ENCODE measurements at places on chromosomes 3 and 15.

GRCh38 chr3:155995525-155996370 is 124.6 kb upstream of the KCNAB1 start:
- no peak for DNase-seq

GRCh38 chr3:177263615-177264368 is 66.5 kb upstream of the TBL1XR1 start:
- no peak for DNase-seq

- no peak for DNase-seq
Observed at GRCh38 chr3:172581757-172582166, 58.5 kb upstream of the TNFSF10 start.

DNA sequence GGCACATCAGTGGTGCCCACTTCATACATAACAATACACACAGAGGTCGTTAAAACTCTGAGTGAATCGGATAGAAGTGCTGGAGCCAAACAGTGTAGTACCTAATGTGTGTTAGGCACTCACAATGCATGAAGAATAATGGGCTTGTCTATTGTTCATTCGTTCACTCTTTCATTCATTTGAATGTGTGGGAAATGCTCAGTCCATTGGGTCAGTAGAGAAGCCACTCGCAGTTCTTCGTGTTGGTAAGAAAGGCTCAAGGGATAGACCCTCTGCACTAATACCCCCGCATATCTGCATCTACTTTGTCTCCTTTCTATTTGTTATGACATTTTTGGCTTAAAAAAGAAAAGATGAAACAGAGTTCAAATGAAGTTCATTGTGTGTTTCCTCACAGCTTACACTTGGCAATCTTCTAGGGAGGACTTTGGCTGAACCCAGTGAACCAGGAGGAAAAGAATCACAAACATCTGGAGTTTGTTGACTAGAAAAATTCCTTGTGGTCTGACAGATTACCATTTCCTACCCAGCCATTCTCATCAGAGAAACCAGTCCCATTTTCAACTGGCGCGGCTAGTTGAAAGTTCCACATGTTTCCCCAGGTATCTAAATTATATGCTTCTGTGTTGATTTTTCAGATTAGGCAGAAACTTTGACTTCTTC is 32.8 kb upstream of the MFSD1 start:
- DNase-seq, result no peak
